T follicular helper cell (primary cell): ENCODE measurements at places on chromosomes 6 and 20.
A peak's percentile ranks its signal among the peaks of the same experiment; 100 is the strongest.

DNA sequence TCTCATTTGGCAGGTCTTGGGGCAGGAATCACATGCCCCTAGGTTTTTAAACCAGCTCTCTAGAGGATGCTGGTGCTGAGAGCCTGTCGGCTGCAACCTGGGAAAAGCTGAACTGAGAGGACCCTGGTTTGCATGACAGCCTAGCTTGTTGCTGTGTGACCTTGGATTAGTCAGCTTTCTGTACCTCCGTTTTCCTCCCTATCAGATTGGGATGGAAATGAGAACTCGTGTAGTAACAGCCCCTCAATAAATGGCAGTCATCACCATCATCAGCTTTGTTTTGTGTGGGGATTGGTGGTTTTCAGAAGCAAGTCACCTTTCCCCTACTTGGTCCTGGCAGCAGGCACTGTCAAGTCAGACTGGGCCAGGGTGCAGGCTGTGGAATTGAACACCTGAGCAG lies 75.2 kb upstream of the MYL9 start:
- no peak for DNase-seq

DNA sequence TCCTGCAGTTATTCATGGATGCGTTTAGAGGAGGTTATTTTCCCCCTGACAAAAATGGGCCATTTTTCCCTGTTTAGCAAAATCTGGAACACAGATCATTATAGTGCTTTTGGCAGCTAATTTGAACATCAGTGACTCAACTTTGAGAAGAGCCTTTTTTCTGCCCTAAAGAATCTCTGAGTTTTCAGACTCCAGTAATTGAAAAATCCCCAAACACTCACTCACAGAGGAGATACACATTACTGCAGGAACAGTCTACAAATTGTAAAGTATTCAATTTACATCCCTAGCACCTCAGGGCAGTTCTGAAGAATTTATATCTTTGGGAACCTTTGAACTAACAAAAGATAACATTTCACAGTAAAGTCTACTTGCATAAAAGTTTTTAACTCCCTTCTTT lies 966.6 kb upstream of the SLC35B3 start:
- no peak for DNase-seq

- no peak for DNase-seq
These were observed 123.0 kb downstream of the HMGCLL1 start for GRCh38 chr6:55456016-55456415.

DNA sequence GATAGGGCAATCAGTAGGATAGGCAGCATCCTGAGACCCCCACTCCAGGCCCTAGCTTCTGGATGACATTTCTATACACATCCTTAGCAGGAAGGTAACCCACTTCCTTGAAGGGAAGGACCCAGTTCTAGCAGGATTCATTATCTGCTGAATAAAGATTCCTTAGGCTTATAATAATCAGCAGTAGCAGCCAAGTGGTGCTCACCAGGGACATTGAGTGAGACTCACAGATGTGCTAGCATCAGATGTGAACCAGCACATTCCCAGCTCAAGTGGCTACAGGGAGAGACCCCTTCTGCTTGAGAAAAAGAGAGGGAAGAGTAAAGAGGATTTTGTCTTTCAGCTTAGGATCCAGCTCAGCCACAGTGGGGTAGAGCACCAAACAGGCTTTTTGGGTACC lies 244.8 kb upstream of the UFL1 start:
- DNase-seq, result no peak

DNA sequence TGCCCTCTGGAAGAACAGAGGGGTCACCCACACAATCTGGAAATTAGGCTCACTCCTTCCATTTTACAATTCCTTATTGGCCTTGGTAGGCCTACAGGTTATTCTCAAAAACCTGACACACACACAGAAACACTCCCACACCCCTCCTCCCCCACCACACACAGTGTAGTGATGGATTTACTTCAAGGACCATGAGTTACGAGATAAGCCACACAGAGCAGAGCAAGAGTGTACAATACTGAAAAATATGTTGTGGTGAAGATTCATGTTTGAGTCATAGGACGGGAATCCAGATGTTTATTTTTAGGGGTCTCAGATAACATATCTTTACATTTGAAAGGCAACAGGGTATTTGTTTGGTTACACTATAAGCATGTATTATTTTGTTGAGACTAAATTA lies 291.9 kb downstream of the PLCB1 start:
- no peak for DNase-seq

- DNase-seq, result no peak
These were observed 97.5 kb upstream of the TMEM30A start for GRCh38 chr6:75381877-75382633.

DNA sequence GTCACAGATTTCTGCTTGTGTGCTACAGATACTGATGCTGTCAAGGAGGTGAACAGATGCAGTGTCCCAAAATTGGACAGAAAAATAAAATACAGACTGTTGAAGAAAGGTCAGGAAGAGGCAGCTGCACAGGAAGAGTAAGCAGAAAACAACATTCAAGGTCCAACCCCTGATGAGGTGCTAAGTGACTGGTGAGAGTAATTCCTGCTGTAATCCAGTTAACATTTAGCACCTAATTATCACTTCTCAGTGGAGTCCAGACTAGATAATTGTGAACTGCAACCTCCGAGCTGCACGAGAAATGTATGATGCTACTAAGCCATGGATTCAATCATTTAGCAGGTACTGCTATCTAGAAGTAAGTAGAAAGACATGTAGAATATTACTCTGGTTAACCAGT lies 36.3 kb upstream of the NRSN1 start:
- DNase-seq, result no peak

- no peak for DNase-seq
These were observed 22.3 kb upstream of the AVP start for GRCh38 chr20:3106658-3107463.

DNA sequence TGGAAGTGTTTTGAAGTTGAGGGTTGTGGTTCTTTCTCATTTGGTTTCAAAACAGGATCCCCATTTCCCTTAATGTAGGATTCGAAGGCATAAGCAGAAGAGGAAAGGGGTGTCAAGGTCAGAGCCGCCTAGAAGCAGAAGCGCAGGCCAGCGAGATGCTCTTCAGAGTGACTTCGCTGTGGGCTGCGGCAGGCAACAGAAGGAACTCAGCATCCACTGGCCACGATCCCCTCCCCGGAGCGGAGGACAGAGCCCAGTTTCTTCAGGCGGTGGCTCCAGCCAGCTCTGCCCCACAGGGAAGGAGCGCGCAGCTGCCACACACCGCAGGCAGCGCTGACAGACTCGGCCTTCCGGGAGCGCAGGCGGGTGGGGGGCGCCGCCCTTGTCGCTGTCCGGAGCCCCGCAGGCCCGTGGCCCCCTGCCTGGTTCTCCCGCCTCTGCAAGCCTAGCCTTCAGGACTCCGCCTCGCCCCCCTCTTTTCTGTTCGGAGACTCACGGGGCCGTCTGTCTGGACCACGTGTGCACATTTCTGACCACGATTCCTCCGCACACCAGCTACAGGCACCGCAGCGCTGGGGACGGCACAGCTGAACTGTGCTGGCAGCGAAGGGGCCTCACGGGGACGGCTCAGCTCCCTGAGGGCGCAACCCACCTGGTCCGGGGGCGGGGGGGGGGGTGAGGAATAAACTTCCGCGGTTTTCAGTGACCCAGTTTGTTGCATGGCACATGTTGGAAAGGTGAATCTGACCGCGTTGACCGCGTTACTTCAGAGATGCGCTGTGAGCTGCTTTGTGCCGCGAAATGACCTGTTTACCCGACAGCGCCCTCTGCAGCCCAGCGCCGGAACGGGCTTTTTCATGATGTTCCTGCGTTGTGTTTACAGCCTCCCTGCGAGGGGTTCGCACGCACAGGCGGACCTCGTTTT lies 26.1 kb downstream of the TTLL2 start:
- peak; percentile 56 for DNase-seq

DNA sequence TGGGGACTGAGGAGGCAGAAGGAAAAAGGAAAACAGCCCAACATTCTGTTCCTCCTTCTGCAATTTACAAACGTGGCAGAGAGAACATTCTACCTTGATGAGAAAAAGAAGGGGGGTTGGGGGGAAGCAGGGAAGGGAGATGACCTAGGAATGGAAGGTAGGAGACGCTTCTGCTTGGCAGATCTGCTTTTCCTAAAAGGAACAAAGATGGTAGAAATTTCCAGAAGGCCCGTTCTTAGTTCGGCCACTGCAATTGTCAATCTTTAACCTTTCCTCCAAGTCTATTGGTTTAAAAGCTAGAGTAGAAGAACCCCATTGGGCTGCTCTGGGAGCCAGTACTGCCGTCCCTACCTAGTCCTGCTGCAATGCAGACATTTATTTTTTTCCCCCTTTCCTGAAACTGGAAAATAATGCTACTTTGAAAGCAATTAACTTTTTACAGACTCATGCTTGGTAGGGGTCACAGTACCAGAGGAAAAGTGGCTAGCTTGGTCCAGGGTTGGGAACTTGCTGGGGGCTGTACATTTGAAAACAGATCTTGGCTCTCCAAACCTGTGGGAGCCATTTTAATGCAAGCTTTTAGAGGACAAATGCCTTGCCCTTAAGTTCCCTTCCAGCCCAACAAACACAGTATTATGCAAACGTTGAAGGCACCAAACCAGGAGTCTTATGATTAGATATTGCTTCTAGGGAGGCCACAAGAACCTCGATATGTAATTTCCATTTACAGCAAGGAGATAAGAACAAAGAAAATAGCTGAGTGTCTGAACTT lies 2.6 kb downstream of the ZMYND8 start:
- DNase-seq, result no peak

DNA sequence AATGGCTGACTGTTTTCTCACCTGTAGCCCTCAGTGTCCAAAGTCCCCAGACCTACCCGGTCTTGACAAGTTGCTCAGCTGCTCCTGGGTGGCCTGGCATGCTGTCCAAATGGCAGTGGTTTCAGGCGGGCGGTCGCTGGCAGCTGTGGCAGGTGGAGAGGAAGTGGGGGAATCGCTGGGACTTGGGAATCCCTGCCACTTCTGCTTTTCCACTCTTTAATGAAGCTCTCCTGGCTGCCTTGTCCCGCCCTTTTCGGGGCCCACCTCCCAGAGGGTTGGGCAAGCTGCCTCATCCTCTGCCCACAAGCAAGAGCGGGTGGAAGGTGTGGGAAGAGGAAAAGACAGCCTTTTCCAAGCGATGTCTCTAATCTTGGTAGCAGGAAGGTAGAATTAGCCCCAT lies at the start of gene OCSTAMP:
Gene OCSTAMP (minus strand): TSS at position 194 of the 400 bp plus-strand sequence. CDS start 94 bp downstream, at position 100.
- no peak for DNase-seq

- no peak for DNase-seq
These were observed 68.8 kb downstream of the IMPG1 start for GRCh38 chr6:76003686-76004085.

GRCh38 chr6:119764927-119765681 lies 415.5 kb upstream of the MAN1A1 start:
- no peak for DNase-seq

DNA sequence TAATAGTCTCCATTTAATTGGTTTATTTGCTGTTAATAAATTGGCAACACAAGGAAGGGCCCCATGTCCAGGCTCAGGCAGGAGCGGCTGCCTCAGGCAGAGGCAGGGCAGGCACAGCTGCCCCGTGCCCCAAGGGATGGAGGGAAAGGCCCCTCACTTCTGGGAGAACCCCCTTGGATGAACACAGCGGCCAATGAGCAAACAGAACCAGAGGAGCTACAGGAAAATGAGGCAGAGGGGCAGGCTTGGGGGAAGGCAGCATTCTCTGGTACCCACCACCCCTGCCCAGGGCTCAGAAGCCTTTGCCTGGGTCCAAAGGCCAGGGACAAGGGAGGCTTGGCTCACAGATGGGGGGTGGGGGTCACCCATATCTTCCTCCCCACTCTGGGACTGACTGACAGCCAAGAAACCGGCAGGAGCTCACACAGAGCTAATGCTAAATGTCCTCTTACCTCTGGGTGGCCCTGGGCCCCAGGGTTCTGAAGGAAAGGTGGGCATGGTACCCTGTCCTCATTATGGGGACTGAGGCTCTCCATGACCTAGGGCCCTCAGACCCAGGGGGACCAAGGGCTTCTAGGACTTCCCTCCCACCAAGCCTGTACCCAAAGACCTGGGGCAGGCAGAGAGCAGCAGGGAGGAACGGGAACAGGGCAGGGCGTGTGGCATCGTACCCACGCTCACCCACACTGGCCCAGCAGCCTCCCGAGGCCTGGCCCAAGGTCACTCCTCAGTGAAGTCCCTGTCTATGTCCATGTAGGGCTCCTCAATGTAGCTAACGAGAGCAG lies 47.0 kb downstream of the MYH7B start:
- no peak for DNase-seq

DNA sequence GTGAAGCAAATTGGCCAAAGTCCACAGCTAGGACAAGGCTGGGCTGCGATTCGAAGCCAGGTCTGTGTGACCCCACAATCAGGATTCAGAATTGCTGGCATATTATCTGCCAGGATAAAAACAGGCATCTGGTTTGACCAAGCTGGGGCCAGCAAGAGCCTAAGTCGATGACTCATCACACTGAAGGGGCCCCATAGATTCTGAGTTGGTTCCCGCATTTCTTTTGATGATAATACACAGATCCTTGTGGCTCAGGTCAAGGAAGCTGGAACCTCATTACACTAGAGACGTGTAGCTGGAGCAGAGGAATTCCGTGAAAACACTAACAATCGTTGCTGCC lies 6.5 kb downstream of the KCNB1 start:
- DNase-seq, result no peak

DNA sequence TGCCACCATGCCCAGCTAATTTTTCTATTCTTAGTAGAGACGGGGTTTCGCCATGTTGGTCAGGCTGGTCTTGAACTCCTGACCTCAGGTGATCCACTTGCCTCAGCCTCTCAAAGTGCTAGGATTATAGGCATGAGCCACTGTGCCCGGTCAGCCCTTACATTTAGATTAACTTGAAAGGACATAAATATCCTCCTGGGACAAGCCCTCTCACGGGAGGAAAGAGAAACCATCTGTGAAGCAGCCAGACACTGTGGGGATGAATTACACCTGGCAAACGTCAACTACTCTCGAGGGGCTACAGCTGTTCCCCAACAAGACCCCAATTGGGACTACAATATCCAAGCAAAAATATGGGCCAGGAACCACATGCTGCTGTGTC lies 32.7 kb upstream of the SAMHD1 start:
- no peak for DNase-seq

GRCh38 chr6:16544006-16544405 lies 217.3 kb downstream of the ATXN1 start:
- no peak for DNase-seq

- no peak for DNase-seq
These were observed 170.4 kb downstream of the BCKDHB start for GRCh38 chr6:80276861-80277260.

GRCh38 chr20:60480950-60481742 lies 522.9 kb downstream of the CDH26 start:
- no peak for DNase-seq

GRCh38 chr6:105078386-105078708 lies 101.5 kb downstream of the POPDC3 start:
- no peak for DNase-seq
